ENCODE measurements at places on chromosomes 2 and 18. TPM values are rescaled to one million over a fixed set of nuclear protein-coding genes. Genes with fewer than 3 reads are reported as not detected.

The CCDC121 gene
- 7.4 TPM for polyA plus RNA-seq

The UGT1A9 gene
- 0.16 TPM for polyA plus RNA-seq

The IL36B gene
- not detected for polyA plus RNA-seq

The HOXD9 gene
- polyA plus RNA-seq: 3.2 TPM

The SETBP1 gene
- 23.1 TPM for polyA plus RNA-seq

The BOLL gene
- 0.08 TPM for polyA plus RNA-seq

The KCNK3 gene
- polyA plus RNA-seq: 35.4 TPM

The NGEF gene
- polyA plus RNA-seq: 46.3 TPM

The MREG gene
- polyA plus RNA-seq: 7.7 TPM

The MROH2A gene
- 0.12 TPM for polyA plus RNA-seq

The SLC19A3 gene
- polyA plus RNA-seq: 4.2 TPM

The CNDP1 gene
- polyA plus RNA-seq: 1.3 TPM

The CHRNG gene
- 0.35 TPM for polyA plus RNA-seq

The ITGB6 gene
- 0.30 TPM for polyA plus RNA-seq

The LAMA3 gene
- 7.7 TPM for polyA plus RNA-seq
